ENCODE measurements at places on chromosomes 2 and 18.
A peak's percentile ranks its signal among the peaks of the same experiment; 100 is the strongest.

DNA sequence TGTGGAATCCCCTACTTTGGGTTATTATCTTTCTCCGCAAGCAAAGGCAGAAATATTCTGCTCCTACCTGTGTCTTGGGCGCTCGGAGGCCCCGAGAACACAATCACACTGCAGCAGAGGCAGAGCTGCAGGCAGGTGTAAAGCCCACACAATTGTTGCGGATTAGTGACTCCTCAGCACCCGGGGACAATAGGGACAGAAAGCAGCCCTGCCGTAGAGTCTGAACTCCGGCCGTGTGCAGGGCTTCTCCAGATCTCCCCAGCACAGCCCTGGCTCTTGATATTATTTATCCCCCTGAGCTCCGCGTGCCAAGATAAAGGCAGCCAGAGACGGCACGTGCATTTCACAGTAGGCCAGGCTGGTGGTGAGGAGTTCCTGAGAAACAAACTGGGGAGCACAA is 229.2 kb downstream of the EN1 start:
- no peak for DNase-seq

- no peak for DNase-seq
Measured at GRCh38 chr2:102098756-102099155, 43.8 kb upstream of the IL1R1 start.

- no peak for DNase-seq
Measured at GRCh38 chr2:218819093-218819492, 12.5 kb downstream of the PRKAG3 start.

DNA sequence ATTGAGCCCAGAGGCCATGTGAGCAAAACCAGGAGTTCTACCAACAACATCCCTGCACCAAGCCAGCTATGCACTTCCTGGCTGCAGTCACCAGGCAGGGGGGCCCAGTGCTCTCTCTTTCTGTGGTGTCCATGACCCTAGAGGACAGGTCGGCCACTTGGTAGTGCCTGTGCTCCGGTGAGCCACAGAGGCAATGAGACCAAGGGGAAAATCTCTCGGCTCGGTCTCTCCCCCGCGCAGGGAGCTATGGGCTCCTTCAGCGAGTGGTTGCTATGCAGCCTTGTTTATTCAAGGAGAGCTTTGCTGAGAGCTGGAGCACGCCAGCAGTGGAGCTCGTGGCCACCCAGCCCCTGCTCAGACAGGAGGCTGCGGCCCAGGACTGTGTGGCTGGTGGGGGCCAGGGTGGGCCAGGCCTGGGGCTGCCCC is at the start of gene TOGARAM2:
TSS of gene TOGARAM2 (plus strand) at position 283 of the 426 bp plus-strand sequence. CDS start 13,537 bp downstream, outside the sequence.
- no peak for DNase-seq

GRCh38 chr18:40821596-40822243 is 1133.3 kb upstream of the PIK3C3 start:
- DNase-seq: no peak

- DNase-seq: no peak
Measured at GRCh38 chr2:207015901-207016300, 76.6 kb downstream of the CPO start.

DNA sequence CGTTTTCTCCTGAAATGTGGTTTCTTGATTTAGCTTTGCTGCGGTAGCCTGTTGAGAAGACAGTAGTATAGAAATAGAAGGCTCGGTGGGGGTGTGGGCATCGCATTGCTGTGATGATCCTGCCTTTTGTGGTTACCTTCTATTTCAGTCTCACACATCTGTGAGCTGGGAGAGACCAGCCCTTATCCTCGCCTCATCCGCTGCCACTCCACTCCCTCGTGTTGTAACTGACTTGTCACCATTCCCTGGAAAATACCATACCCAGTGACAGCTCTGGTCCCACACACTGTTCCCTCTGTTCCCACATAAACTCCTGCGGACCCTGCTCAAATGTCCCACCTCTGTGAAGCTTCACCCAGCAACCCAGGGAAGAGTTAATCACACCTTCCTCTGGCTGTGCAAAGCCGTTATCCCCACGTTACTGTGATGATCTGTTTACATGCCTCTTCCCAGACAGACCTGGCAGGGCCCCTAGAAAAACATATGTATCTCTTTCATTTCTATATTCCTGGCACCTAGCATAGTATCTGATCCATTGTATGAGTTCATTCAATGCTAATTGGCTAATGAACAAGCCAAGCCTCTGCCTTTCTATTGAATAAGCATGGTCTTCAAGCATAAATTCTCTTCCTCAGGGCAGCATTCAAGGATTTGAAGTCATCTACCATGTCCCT is 114.6 kb downstream of the MAPK4 start:
- DNase-seq: no peak

- no peak for DNase-seq
Measured at GRCh38 chr2:75108937-75109482, 90.3 kb downstream of the TACR1 start.

- DNase-seq: no peak
Measured at GRCh38 chr2:196289000-196289399, 117.6 kb upstream of the STK17B start.

DNA sequence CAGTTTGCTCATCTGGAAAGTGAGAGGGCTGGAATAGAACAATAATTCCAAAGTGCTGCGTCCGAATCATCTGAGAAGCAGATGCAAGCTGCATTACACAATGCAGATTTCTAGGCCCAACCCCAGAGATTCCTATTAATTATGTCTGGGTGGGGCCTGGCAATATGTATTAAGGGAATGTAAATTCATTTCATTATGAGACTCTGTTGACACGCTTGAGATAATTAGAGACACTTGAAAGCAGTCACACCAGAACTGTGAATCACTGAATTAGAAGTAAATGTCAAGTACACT is 54.7 kb upstream of the HK2 start:
- DNase-seq: no peak

DNA sequence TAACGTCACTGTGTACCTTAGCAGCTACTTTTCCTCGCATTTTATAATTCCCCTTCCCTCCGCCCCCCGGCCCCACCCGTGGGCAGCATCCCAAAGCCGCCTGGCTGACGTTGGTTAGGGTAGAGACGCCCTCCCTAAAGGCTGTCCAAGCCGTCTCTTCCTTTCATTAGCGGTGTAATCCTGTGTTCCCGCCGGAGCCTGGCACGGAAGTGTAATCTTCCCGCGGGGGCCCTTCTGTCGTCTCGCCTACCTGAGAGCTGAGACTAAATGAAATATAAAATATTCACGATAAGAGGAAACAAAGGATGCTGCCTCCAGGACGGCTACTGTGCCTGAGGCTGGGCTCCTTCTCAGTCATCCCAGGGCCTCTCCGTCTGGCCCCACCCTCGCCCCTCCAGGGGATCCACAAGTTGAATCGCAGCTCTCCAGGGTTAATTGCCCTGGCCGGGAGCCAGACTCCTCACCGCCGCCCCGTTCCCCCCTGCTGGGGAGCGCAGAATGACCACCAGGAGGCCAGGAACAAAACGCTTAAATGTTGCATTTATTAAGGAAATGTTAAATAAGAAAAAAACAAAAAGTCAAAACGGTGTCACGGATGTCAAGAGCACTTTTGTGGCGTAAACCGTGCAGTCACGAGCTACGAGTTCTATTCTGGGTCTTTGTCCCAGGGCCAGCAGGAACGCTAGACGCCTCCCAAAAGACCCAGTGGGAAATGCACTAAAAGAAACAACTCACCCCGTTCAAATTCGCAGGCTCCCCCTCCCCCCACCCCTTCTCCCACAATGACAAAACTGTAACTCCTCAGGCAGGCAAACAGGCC is 1.5 kb downstream of the RPRM start:
- DNase-seq: no peak

GRCh38 chr2:153235516-153235915 is 243.0 kb downstream of the RPRM start:
- no peak for DNase-seq

DNA sequence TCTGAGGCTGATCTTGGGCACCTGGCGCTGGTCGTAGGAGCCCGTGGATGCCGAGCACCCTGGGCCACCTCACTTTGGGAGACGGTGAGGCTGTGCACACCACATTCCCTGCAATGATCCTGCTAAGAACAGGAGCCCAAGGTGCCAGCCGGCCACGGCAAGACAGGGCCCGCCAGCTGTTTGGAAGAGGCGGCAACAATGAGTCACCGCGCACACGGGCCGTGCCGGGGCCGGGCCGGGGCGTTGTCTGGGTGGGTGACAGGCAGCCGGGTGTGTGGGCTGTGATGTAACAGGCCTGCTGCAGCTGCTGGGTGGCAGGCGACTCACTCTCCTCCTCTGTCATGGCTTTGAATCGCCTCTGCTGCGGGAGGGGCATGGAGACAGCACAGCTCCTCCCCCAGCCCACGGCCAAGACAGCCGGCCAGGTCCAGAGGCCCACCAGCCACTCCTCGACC is 49.7 kb upstream of the ODC1 start:
- peak; percentile 54 for DNase-seq

GRCh38 chr18:47893047-47893446 is 37.4 kb downstream of the SMAD2 start:
- DNase-seq: no peak

GRCh38 chr2:219446101-219446504 is 11.5 kb downstream of the SPEG start:
- no peak for DNase-seq

DNA sequence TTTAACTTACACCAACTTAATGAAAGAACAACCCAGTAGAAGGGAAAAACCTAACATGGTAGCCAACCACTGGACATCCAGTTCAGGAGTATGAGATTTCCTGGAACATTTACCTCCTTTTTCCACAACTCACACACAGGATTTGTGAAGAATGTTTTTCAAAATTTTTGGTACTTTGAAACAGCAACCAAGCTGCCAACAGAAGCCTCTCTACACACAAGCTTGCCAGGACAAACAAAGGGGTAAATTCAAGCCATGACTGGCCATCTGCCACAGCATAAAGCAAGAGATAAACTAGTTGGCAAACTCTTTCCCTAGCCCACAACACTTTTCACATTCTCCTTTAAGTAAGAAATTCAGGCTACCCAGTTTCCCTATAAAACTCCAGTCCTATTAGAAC is 21.4 kb downstream of the MGAT4A start:
- no peak for DNase-seq

- DNase-seq: no peak
Measured at GRCh38 chr2:180990794-180991193, 10.4 kb downstream of the UBE2E3 start.

GRCh38 chr18:59055345-59056032 is 84.2 kb upstream of the SEC11C start:
- no peak for DNase-seq

- DNase-seq: no peak
Measured at GRCh38 chr2:73333564-73333963, 40.2 kb upstream of the EGR4 start.

DNA sequence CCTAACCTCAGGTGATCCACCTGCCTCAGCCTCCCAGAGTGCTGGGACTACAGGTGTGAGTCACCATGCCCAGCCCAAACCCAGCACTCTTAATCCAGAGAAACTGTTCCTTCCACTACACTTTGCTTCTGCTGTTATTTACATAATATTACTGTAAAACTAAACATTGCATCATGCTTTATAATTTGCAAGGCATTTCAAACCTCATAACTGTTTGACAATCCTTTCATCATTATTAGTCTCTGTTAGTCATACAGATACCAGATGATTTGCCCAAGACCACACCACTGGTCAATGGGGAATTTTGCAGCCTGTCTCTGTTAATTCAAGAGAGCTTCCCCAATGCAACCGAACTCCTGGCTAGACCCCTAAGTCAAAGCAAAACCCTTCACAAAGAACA is 338.3 kb downstream of the ALK start:
- no peak for DNase-seq

DNA sequence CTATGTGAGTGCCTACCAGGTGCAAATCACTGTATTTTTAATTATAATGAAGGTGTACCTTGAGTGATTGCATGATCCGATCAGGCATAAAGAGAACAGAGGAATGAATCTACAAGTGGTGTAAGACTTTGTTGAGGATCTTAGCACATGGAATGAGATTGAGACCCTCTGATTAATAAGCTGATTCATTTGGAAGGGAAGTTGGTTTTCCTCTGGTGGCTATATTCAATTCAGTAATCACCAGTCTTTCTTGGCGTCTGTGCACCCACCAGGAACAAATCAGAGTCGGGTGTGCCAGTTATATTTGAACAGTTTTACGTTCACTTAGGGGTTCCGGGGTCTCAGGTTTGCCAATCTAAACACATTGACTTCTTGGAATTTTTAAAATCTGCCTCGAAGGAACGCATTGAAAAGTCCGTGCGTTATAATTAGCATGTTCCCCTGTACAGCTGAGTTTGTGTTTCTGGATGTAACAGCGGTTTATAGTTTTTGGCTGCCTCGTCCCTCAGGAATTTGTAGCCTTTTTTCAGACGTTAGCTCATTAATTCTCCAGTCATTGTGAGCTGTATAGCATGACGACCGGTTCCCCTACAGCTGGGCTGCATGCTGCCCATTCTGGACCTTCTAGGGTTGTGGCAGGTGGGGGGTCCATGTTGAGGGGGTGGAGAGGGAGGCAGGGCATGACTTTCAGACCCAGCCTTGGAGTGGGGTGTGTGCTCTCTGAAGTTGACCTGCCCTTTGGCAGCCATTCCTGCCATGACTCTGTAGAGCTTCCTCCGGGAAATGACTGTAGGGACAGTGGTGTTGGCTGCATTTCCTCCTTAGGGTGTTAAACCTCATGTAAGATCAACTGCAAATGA is 20.3 kb downstream of the MYO1B start:
- no peak for DNase-seq

DNA sequence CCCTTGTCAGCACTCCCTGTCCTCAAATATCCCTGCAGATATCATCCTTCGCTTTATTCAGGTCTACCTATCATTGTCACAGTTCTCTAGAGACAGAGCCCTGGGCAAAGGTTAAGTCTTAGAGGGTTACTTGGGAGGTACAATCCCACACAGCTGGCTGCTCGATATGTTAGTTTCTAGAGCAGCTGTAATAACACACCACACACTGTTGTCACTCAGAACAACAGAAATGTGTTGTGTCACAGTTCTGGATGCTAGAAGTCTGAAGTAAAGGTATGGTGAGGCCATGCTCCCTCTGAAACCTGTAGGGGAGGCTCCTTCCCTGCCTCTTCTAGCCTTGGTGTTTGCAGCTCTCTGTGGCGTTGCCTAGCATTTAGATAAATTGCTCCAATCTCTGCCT is 9.9 kb upstream of the RAPGEF4 start:
- no peak for DNase-seq

DNA sequence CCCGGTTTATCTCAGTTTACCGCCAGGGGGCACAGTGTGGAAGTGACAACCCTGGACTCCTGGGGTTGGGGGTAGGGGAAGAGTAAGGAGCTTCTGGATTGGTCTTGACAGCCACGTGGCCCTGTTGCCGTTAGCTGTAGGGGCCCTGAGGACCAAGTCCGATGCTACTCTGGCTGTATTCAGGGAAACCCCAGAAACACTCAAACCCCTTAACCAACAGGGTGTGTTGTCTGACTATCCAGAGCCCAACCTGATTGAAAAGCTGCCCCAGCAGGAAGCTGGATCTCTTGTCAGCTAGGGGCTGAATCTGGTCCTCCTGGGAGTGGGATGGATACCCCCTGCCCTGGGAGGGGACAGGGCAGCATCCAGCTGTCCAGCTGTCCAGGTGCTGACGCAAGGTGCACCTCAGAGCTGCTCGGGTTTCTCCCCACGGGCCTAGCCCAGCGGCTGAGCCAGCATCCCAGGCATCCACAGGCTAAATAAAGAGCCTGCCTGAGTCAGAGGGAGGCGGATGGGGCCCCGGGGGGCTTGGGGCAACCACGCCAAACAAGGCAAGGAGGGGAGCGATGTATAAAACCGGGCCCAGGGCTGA is 3.1 kb upstream of the GMPPA start:
- peak; percentile 64 for DNase-seq

All from CD4-positive, alpha-beta T cell treated with Interleukin-1 beta for 1 hour (primary cell).